ENCODE measurements at places on chromosomes 2 and 18. TPM values are rescaled to one million over a fixed set of nuclear protein-coding genes. Genes with fewer than 3 reads are reported as not detected.

Gene TLX2
- not detected for total RNA-seq

Gene SPAST
- 27.3 TPM for total RNA-seq

Gene TANC1
- total RNA-seq = 66.3 TPM

Gene KCNF1
- 3.4 TPM for total RNA-seq

Gene ZBTB7C
- not detected for total RNA-seq

Gene VWC2L
- not detected for total RNA-seq

Gene IL18RAP
- not detected for total RNA-seq

Gene REG3G
- not detected for total RNA-seq

Gene RPRM
- not detected for total RNA-seq

Gene LHCGR
- not detected for total RNA-seq

Gene SULT6B1
- total RNA-seq = not detected

Gene RNF152
- total RNA-seq = 189 TPM

Gene DNAH7
- under 0.01 TPM for total RNA-seq

Gene CCDC141
- total RNA-seq = 3.7 TPM

Gene DSC3
- total RNA-seq = 0.11 TPM

Gene SALL3
- total RNA-seq = not detected

Gene DIPK1C
- total RNA-seq = not detected

Gene LTBP1
- total RNA-seq = 165 TPM

Gene CCBE1
- total RNA-seq = 0.09 TPM

Gene ALPG
- total RNA-seq = not detected

Gene HJURP
- 2.3 TPM for total RNA-seq

Gene NXPH2
- not detected for total RNA-seq

All from dermis lymphatic vessel endothelial cell (primary cell).